ENCODE measurements at places on chromosomes 11 and 22.

- no peak for DNase-seq
Observed at GRCh38 chr22:23353696-23354095, 173.4 kb downstream of the BCR start.

DNA sequence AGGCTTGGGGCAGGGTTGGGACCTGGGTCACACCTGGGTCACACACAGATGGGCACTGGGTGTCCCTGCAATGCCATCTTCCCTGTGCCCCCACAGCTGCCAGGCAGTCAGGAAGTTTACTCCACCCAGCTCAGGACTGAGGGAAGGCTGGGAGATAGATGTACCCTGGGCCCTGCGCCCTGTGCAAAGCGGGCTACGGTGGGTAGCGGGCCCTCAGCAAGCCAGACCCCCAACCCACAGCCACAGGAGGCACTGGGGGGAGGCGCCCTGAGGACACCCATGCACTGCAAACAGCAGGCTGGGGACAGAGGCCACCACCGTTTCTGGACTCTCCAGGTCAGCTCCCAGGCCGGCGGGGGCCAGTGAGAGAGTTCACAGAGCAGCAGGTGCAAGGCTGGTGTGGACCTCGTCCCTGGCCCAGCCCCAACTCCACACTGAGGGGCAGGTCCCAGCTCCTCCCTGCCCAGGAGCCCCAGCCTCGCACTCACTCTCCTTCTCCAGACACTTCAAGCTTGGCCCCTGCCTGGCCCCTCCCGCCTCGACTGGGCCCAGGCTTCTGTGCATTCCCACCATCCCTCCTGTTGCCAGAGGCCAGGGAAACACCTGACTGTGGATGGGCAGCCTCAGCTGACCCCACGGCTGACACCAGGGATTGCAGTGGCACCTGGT, 4.9 kb downstream of the DUSP8 start:
- DNase-seq = no peak

DNA sequence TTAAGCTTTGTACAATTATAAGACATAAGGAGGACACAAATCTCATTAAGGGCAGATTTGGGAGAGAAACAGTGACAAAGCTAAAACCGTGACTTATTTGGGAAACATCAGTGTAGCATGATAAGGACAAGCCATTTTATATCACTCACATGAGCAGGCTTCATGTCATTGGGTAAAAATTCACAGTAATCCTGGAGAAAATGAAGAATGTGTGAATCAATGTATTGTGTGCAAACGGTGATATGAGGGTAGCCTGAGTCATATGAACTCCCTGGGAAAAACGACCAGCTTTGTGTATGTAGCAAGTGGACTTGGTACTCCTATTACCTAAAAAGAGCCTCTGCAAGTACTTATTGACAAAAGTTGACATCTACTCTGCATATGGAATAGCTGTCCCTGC, 6.0 kb upstream of the TRIM34 start:
- no peak for DNase-seq

DNA sequence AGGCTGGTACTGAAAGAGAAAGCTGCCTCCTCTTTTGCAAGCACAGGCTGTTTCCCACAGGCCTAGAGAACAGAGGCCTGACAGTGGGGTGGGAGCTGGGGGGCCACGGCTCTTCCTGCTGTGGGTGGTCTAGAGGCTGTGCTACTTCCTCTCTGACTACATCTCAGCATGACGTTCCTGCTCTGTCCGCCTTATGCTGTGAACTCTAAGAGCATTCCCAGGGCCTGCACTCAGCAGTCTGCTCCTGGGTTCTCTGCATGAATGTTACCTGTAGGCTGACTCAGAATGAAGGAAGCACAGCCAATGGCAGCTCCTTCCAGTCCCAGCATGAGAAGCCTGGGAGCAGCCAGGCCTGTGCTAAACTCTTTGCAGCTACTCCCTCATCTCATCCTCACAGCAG, 534.3 kb downstream of the NTM start:
- no peak for DNase-seq
